COLO829 (cell line): ENCODE measurements at places on chromosomes 11 and 22.

DNA sequence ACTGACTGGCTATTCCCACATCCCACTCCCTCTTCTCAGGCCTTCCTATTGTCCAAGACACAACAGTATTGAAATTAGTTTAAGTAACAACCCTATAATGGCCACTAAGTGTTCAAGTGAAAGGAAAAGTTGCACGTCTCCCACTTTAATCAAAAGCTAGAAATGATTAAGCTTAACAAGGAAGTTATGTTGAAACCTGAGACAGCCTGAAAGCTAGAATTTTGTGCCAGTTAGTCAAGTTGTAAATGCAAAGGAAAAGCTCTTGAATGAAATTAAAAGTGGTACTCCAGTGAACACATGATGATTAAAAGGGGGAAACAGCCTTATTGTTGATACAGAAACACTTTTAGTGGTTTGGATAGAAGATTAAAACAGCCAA is 332.7 kb downstream of the CASP12 start:
- DNase-seq, result no peak

DNA sequence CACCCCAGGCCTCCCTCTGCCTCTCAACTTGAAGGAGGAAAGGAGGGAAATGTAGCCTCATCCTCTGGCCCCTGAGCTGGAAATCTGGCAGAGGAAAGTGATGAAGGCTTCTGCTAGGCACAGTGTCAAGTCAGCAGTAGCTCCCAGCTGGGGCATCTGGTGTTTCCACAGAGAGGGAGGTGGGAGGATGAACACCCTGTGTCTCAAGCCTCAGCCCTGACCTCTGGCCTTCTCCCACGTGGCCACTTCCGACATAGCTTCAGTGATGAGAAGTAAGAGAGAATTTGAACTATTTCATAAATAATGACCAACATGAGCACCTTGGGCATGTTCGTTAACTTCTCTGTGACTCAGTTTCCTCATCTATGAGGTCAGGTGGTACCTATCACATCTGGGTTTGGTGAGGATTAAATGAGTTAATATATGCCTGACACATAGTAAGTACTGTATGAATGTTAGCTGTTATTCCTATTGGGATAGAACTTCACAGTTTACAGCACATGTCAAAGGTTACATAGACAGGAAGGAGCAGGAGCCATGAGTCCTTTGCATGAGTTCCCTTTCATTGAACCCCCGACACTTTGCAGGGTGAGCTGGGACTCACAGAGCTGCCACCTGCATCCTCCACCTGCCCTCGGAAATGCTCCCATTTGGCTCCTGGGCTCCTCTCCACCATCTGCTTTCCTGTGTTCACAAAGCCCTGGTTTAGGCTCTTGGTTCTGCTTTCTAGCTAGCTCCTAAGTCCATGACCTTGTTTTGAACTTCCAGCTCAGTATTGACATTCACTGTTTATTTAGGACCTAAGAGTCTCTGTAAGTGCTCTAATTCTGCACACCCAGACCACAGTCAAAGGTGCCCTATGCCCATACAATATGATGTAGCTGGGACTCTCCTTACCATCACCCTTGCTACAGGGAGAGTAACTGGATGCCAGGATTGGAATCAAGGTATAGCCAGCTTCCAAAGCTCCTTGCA is 61.7 kb downstream of the CSNK2A3 start:
- DNase-seq, result no peak

DNA sequence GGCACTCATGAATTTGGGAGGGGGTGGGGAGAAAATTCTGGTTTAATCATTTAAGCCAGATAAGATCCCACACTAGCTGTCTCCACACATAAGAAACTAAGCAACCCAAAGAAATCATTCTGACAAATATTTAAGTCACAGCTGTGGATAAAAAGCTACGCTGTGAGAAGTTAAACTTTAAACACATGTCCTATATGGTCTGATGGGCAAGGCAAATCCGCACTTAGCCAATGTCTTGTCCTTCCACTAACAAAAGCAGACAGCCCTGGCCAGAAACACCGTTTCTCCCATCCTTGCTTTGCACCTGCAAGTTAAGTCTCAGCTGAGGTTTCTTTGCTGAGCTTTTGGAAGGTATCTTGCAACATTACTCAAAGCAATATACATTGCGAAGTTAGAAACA is 68.0 kb downstream of the ETS1 start:
- DNase-seq, result no peak

GRCh38 chr11:2164861-2165555 is 4.0 kb upstream of the INS start:
- DNase-seq, result no peak

DNA sequence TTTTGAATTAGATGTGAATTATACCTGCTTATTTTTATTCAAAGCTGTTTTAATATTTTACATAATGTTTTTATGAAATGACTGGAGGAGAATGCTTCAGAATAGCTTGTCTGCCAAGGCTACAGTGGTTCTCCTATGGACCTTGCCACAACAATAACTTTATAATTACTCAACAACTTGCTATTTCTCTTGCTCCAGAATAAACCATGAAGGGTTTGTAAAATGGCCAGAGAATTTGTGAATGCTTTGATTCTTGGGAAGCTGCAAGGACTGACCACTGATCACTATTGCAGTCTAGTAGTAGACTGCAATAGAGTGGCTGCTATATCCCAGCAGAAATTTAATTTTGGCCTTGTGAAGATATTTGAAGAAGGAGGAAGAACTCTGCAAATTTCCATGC is 199.7 kb downstream of the FAT3 start:
- DNase-seq, result no peak

DNA sequence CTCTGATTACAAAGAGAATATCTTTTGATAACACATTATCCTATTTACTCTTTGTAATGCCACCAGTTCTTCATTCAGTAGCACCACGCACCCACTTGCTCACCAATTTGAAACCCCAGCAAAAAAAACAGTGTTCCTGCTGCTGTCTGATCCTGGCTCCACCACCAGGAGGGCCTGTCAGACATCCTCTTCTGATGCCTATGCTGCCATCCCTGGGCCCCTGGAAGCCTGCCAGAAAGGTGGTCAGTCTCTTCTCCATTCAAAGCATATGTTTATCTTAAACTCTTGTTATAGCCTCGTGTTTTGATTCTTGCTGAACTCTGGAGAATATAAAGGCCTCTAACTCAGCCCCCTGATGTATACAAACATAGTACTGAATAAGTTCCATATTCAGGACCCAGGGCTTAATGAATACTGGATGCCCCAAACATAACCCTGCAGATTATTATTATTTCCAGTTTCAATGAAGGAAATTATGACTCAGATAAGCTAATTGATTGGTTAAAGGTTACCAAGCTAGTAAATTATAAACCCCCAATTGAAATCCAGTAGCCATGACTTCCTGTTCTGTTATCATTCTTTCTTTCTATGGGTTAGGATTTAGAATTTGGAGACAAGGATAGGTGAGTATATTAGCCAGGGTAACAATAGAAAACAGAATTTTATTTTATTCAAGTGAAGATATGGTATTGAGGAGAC is 116.7 kb downstream of the NTM start:
- DNase-seq, result no peak

DNA sequence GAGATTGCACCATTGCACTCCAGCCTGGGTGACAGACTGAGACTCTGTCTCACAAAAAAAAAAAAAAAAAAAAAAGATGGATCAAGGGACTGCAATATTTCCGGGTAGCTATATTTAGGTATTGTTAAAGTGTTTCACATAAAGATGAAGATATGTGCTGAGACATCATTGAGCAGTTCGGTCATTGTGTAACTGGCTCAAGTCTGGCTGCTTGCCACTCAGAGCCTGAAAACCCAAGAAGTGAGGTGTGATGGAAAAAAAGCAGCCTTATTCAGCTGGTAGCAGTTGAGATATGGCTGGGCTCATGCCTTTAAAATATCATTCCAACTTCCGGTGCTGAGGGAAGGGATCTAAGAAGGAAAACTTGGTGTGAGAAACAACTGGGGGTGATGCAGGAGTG is 46.9 kb downstream of the LUZP2 start:
- DNase-seq, result no peak

DNA sequence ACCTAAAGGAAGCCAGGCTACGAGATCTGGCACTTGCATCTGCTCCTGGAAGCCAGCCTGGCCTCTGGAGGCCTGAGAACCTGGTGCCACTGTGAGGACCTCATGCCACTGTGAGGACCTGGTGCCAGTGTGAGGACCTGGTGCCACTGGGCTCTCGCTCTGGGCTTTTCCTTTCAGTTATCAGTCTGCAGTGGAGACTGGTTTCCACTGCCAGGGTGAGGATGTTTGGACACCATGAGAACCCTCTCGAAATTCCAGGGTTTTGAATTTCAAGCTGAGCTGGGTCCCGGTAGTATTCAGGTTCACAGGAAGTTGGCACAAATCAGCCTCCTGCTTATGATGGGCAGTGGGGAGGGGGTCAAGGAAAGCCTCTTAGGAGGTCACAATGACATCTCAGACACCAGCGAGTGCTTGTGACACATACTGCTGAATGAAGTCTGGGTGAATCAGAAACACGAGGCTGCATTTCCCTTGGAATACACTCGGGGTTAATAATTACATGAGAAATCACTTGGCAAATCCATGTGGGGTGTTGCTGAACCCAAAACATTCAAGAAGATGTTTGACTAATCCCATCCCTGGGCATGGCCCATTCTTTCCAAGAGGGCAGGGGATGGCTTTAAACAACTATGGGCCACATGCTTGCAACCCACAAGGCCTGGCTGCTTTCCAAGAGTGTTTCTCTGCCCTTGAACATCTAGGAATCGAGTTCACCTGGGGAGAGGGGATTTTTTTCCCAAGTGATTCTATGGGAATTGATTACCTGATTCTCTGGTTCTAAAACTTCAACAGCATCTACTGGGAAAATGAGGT is 60.2 kb downstream of the LINC01488 start:
- no peak for DNase-seq

DNA sequence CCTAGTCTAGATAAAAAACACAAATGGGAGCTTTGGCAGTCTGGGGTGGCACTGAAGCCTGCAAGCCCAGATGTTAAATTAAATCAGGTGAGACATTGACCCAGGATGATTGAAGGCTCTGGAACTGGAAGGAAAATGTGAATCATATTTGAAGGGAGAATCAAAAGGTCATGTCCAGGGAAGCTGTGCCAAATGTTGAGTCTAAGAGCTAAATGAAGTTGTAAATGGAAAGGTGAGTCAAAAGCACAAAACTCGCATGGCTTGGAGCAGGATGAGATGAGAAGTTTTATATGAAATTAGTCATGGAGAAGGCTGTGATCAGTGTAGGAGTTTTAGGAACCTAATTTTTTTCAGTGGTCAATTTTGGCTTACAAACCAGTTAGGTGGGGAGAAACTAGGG is 301.1 kb downstream of the BLID start:
- DNase-seq, result no peak

GRCh38 chr11:92793189-92793588 is 176.3 kb upstream of the MTNR1B start:
- DNase-seq, result no peak

DNA sequence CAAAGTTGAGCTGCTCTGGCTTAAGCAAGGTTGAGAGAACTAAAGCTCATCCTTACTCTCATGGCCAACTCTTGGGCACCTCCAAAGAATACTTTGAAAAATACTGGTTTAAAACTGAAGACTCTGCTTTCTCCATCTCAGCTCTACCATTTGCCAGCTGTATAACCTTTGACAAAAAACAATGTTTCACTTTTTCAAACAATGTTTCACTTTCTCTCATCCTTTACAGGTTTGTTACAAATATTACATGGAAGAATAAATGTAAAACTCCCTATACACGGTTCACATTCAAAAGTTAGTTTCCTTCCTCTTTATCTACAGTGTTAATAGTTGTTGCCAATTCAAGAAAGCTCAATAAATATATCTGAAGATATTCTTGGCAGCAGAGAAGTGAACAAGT is 19.2 kb downstream of the AMBRA1 start:
- DNase-seq, result no peak
